ENCODE measurements at places on chromosomes 12 and 14. TPM values are rescaled to one million over a fixed set of nuclear protein-coding genes. Genes with fewer than 3 reads are reported as not detected.

FRMD6 gene
- total RNA-seq, result 2.5 TPM

CCDC85C gene
- 3.6 TPM for total RNA-seq

REC8 gene
- 52.1 TPM for total RNA-seq

KRT8 gene
- not detected for total RNA-seq

TMEM233 gene
- not detected for total RNA-seq

GTF2H3 gene
- 57.4 TPM for total RNA-seq

HIF1A gene
- total RNA-seq, result 579 TPM

KRT82 gene
- not detected for total RNA-seq

KRT1 gene
- not detected for total RNA-seq

CLEC1A gene
- total RNA-seq, result not detected

HPD gene
- total RNA-seq, result not detected

ABCD4 gene
- total RNA-seq, result 47.7 TPM

RAD51B gene
- 67.3 TPM for total RNA-seq

CLEC7A gene
- total RNA-seq, result not detected

CISTR gene
- not detected for total RNA-seq

RPS29 gene
- total RNA-seq, result 1,286 TPM

BIN2 gene
- 115 TPM for total RNA-seq

FGF6 gene
- not detected for total RNA-seq

ACSS3 gene
- total RNA-seq, result not detected

GZMB gene
- 1,173 TPM for total RNA-seq

RNASE3 gene
- total RNA-seq, result not detected

TRHDE gene
- total RNA-seq, result 0.02 TPM

MAP3K9 gene
- total RNA-seq, result 13.7 TPM
